ENCODE measurements at places on chromosomes 13 and 19. TPM values are rescaled to one million over a fixed set of nuclear protein-coding genes. Genes with fewer than 3 reads are reported as not detected.

Gene MEIOSIN
- total RNA-seq, result not detected

- no peak for DNase-seq
- H3K27ac ChIP-seq, result no peak overlapping the region
- peaks cover 8% of the 10 kb centered on the region for H3K4me1 ChIP-seq
- no peak overlapping the region for H3K4me3 ChIP-seq
Measured at GRCh38 chr13:50012396-50013169, 2.7 kb upstream of the KCNRG start.

DNA sequence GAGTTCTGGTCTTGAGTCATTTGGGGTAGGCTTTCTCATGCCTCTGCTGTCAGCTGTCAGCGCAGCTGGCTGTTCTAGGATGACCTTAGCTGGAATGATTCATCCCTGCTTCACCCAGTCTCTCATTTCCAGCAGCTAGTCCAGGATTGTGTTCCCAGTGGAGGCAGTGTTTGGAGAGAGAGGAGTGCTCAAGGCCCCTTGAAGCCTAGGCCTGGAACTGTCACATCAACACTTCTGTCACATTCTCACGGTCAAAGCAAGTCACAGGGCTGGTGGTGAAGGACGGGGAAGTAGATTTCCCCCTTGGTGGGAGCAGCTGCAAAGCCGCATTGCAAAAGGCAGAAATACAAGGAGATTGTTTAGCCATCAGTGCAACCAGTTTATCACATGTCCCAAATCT is 15.2 kb downstream of the TPT1 start:
- H3K36me3 ChIP-seq, result no peaks in the 10 kb centered on the region
- H3K27ac ChIP-seq, result peak overlapping the region; percentile 31
- DNase-seq, result peak; percentile 86
- H3K27me3 ChIP-seq, result no peaks in the 10 kb centered on the region
- no peak overlapping the region for H3K4me3 ChIP-seq

- no peaks in the 10 kb centered on the region for H3K36me3 ChIP-seq
- DNase-seq, result no peak
- no peaks in the 10 kb centered on the region for H3K27me3 ChIP-seq
- no peaks in the 10 kb centered on the region for H3K4me1 ChIP-seq
- no peak overlapping the region for H3K27ac ChIP-seq
Measured at GRCh38 chr13:22077205-22077683, 406.4 kb downstream of the FGF9 start.

Gene KLK1
- not detected for total RNA-seq

- peak; percentile 48 for DNase-seq
- H3K27ac ChIP-seq, result no peak overlapping the region
- no peaks in the 10 kb centered on the region for H3K36me3 ChIP-seq
Measured at GRCh38 chr13:19618977-19619376, 14.5 kb upstream of the MPHOSPH8 start.

GRCh38 chr13:80022146-80022545 is 318.8 kb downstream of the SPRY2 start:
- no peaks in the 10 kb centered on the region for H3K27me3 ChIP-seq
- DNase-seq, result no peak
- no peaks in the 10 kb centered on the region for H3K4me1 ChIP-seq
- no peak overlapping the region for H3K4me3 ChIP-seq

GRCh38 chr13:109126891-109127641 is 497.7 kb downstream of the MYO16 start:
- H3K4me1 ChIP-seq, result no peaks in the 10 kb centered on the region
- no peaks in the 10 kb centered on the region for H3K36me3 ChIP-seq
- no peak for DNase-seq
- H3K4me3 ChIP-seq, result no peak overlapping the region

DNA sequence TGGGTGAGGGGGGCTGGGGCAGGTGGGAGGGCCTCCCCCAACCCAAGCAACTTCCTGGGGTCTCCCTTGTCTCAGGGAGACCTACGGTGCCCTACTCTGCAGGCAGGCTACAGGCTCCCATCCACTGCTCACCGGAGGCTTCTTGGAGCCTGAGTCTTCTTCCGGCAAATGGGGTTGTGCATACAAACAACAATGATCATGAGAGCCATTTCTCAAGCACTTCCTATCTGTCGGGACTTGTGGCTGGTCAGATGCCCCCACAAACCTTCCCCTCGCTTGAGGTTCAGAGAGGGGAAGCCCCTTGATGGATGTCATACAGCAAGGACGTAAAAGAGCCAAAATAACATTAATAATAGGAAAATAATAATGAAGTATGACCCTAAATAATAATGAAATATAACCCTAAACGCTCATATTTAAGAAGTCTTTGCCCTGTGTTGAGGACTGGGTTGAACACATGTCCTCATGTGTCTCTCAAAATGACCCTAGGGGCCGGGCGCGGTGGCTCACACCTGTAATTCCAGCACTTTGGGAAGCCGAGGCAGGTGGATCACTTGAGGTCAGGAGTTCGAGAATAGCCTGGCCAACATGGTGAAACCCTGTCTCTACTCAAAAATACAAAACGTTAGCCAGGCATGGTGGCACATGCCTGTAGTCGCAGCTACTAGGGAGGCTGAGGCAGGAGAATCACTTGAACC is 727 bp downstream of the CD37 start:
- H3K4me1 ChIP-seq, result peaks cover 20% of the 10 kb centered on the region
- no peak for DNase-seq
- H3K4me3 ChIP-seq, result no peak overlapping the region
- no peaks in the 10 kb centered on the region for H3K27me3 ChIP-seq

GRCh38 chr13:99220199-99220935 is 19.7 kb downstream of the UBAC2 start:
- H3K4me1 ChIP-seq, result peaks cover 4% of the 10 kb centered on the region
- H3K27me3 ChIP-seq, result no peaks in the 10 kb centered on the region
- no peak overlapping the region for H3K4me3 ChIP-seq
- H3K36me3 ChIP-seq, result no peaks in the 10 kb centered on the region

DNA sequence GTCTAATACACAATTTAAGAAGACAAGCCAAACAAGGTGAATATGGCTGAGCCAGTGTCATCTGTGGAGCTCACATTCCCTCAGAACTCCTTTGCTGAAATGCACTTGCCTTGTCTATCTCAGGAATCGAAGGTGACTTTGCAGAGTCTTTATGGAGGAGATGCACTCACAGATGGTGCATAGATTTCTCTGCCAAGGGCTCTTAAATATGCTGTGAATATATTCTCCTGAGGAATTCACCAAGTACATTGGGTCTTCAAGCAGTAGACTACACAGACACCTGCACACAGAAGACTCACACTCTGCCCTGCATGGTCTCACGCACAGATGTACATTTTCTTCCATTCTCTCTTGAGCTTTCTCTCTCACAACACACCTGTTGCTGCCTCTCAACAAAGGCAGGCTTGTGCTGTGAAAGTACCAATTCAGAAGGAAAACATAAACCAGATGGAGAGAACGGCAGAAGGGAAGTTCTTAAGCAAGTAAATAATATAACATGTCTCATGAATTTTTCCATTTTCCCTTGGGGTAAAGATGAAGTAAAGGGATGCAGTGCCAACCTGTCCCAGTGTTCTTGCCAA is 174.7 kb downstream of the DLEU7 start:
- no peak overlapping the region for H3K27ac ChIP-seq
- H3K4me3 ChIP-seq, result no peak overlapping the region
- H3K4me1 ChIP-seq, result peaks cover 8% of the 10 kb centered on the region

DNA sequence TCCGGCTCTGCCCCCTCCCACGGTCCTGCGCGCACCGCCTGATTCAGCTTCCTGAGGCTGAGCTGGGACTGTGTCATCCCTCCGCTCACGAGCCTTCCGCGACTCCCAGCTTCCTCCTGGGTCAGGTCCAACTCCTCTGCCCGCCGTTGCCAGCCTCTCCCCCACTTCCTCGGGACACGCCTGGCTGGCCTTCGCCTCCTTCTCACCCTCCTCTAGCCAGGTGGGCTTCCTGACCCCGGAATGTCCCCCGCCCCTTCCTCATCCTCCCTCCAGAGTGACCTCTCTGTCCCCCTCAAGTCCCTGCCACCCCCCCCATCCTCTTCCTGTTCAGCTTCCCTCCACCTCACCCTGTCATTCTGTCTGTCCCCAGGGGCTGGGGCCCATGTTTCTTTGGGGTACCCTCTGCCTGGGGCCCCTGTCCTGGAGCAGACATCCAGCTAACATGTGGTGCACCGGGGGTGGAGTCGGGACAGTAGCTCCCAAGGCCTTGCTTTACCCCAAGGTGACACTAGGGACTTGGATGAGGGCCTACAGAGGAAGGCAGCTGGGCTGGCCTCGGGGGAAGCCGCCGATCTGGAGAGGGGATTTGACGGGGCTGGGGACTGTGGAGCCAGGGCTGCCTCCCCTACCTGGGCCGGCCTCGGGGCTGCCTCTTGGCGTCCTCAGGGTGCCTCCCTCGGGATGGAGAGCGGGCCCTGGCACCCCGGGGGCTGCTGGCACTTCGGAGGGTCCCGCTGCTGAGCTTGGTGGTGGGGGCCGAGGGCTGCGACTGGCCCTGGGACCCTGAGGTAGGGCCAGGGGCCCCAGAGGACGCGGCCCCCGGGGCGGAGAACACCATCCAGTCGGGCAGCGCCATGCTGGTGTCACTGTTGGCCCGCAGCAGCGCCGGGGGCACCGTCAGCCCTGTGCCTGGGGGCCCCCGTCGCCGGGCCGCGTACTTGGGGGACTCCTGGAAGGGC is 16.5 kb downstream of the SHANK1 start:
- H3K27ac ChIP-seq, result peak overlapping the region; percentile 34
- H3K4me3 ChIP-seq, result no peak overlapping the region
- DNase-seq, result peak; percentile 52
- H3K27me3 ChIP-seq, result no peaks in the 10 kb centered on the region

DNA sequence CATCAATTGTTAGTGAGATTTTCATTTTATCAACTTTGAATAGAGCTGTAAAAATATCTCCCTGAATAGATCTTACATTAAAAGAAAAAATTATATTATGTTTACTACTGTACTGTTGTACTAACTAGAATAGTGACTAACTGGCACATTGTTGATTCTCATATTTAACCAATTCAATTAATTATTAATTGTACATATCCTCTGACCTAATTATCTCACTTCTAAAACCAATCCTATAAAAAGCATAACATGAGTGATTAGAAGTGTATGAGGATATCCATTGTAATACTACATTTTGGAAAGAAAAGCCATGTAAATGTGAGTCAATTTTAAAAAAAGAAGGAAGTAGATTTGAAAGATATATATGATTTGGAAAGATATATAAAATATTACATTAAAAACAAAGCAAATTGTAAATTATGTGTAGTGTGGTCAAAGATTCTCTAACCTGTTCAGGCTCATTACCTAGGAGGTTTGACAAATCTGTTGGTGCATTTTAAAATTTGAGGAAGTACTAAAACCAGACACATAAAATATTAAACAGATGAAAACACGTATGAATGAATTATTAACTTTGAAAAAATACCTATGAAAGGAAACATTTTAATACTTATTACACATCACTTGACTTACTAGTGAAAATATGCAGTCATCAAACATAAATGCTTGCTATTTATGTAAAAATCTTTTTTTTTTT is 829.8 kb upstream of the SLC10A2 start:
- H3K27me3 ChIP-seq, result no peaks in the 10 kb centered on the region
- H3K36me3 ChIP-seq, result no peaks in the 10 kb centered on the region
- DNase-seq, result no peak
- no peak overlapping the region for H3K4me3 ChIP-seq
- no peaks in the 10 kb centered on the region for H3K4me1 ChIP-seq
- no peak overlapping the region for H3K27ac ChIP-seq

- DNase-seq, result no peak
- no peaks in the 10 kb centered on the region for H3K27me3 ChIP-seq
- no peak overlapping the region for H3K4me3 ChIP-seq
- H3K4me1 ChIP-seq, result no peaks in the 10 kb centered on the region
- H3K36me3 ChIP-seq, result no peaks in the 10 kb centered on the region
- no peak overlapping the region for H3K27ac ChIP-seq
Measured at GRCh38 chr13:64371045-64371444, 2859.1 kb downstream of the PCDH9 start.

Gene ZNF541
- total RNA-seq, result not detected

- H3K4me1 ChIP-seq, result no peaks in the 10 kb centered on the region
- H3K27ac ChIP-seq, result no peak overlapping the region
- no peaks in the 10 kb centered on the region for H3K27me3 ChIP-seq
- no peak overlapping the region for H3K4me3 ChIP-seq
- no peak for DNase-seq
Measured at GRCh38 chr19:8571006-8571411, 6.2 kb downstream of the MYO1F start.

Gene NEK5
- total RNA-seq, result 0.18 TPM

Gene PALM
- 24.2 TPM for total RNA-seq

Gene PLK5
- not detected for total RNA-seq

DNA sequence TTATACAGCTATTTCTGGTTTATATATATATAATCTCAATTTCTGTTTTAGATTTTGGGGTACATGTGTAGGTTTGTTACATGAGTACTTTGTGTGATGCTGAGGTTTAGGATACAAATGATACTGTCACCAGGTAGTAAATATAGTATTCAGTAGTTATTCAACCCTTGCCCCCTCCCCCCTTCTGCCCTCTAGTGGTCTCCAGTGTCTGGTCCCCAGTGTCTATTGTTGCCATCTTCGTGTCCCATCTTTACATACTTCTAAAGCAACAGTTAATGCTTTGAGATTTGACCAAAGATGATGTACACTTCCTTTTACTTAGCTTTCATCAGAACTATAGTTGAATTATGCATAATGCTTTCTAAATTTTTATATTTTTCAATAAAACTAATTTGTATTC is 1623.4 kb upstream of the PRR20A start:
- no peak overlapping the region for H3K4me3 ChIP-seq
- no peaks in the 10 kb centered on the region for H3K27me3 ChIP-seq
- H3K27ac ChIP-seq, result no peak overlapping the region
- no peak for DNase-seq
- H3K36me3 ChIP-seq, result no peaks in the 10 kb centered on the region

DNA sequence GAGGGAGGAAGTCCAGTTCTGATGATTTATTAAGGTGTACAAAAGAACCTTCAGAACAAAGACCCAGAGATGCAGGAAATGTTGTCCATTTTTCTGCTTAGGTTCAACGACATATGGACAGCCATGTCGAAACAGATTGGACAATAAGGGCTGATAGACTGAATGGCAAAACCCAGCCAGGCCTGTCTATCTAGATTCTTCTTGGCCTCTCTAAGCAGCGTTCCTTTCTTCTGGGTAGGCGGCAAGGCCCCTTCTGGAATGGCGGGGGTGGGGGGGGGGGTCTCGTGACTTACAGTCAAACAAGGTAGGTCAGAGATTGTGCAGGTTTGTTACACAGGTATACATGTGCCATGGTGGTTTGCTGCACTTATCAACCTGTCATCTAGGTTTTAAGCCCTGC is 39.7 kb upstream of the PEPD start:
- DNase-seq, result no peak
- H3K27ac ChIP-seq, result no peak overlapping the region
- no peak overlapping the region for H3K4me3 ChIP-seq

DNA sequence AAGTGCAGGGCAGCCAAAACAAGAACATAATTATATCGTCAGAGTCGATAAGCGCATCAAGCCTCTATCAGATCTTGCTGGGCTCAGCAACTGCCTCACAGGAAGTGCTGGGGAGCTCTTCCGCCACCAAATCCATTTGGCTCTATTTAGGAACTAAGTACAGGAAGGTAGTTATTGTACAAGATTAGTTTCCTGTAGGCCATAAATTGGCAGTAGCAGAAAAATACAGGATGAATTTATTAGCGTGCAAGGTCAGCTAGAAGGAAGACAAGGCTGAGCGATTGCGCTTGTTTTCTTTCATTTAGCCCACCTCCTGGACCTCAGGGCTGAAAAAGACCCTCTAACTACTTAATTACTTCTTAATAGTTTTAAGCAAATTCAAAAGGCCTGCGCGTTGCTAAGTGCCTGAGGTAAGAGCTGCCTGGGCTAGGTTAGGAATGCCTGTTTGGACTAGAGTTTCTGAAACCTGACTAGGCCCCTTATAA is 118.5 kb downstream of the IRS2 start:
- no peak for DNase-seq
- no peak overlapping the region for H3K27ac ChIP-seq
- H3K36me3 ChIP-seq, result no peaks in the 10 kb centered on the region
- H3K4me1 ChIP-seq, result no peaks in the 10 kb centered on the region
- peaks cover 8% of the 10 kb centered on the region for H3K27me3 ChIP-seq

Gene CYP2B6
- not detected for total RNA-seq

All from endothelial cell of umbilical vein (primary cell).